ENCODE measurements at places on chromosomes 3 and 15. TPM values are rescaled to one million over a fixed set of nuclear protein-coding genes. Genes with fewer than 3 reads are reported as not detected.

DNA sequence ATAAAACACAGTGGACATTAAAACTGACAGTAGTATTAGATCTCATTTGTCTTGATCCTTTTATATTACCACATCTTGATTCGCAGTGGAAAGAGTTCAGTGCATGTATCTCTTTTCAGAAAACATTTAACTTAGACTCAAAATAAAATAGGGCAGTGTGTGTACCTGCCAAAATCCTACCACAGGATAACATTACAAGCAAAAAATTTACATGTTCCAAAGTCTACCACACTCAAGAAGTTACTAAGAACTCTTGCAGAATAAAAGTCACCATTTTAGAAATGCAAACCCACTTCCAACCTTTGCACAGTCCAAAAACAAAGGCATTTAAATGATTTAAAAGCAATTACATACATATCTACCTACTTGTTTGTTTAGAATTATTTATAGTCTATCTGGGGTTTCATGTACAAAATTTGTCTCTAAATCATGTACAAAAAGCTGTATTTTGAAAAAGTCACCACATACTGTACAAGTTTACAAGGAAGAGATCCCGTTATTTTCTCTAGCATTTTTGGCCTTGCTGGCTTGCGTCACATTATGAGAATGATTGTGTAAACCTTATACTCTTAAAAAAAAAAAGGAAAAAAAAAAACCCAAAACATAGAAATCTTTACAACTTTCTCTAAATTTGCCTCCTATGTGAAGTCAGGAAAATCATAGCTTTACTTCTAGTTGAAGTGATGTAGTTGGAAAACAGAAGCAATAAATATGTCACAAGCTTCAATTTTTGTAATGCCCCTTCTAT, 153.8 kb downstream of the ADAM10 start:
- no peak overlapping the region for H3K4me3 ChIP-seq
- no peaks in the 10 kb centered on the region for H3K4me1 ChIP-seq
- no peak for DNase-seq
- no peaks in the 10 kb centered on the region for H3K27me3 ChIP-seq

The CCR8 gene
- not detected for total RNA-seq

The OR5AC2 gene
- not detected for total RNA-seq

The ZDHHC3 gene
- total RNA-seq: 43.5 TPM

DNA sequence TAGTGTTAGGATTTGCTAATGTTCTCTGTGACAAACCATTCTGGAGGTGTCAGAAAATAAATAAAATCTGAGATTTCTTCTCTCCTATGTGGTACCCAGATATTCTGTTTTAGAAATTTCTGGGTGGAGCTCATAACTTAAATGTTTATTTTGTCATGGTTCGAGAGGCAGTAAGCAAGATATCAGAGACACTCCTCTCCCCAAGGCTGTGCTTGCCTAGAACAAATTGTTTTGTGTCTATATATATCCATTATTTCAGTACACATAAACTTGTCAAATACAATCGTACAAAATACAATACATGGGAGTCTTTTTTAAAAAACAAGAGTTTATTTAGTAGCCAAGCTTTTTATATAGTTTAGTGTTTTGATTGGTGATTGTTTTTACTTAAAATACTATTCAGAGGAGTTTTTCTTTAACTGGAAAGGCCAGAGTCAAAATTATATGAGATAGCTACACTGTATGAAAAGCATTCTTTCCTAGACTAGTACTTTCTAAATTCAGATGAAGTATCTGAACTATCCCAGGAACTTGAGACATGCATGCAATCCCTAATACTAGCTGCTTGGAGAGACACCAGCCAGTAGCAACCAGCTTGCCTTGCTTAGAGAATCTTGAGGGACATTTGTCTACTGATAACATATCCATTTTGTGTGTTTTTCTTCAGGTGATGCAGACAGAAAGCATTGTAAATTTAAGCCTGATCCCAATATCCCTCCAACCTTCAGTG, 4.7 kb downstream of the EXOG start:
- H3K4me1 ChIP-seq: peaks cover 19% of the 10 kb centered on the region
- no peak overlapping the region for H3K4me3 ChIP-seq
- no peaks in the 10 kb centered on the region for H3K27me3 ChIP-seq

- no peak overlapping the region for H3K27ac ChIP-seq
- no peaks in the 10 kb centered on the region for H3K4me1 ChIP-seq
- H3K27me3 ChIP-seq: no peaks in the 10 kb centered on the region
- no peak overlapping the region for H3K4me3 ChIP-seq
- no peaks in the 10 kb centered on the region for H3K36me3 ChIP-seq
Measured at GRCh38 chr3:14096742-14097141, 27.9 kb downstream of the CHCHD4 start.

DNA sequence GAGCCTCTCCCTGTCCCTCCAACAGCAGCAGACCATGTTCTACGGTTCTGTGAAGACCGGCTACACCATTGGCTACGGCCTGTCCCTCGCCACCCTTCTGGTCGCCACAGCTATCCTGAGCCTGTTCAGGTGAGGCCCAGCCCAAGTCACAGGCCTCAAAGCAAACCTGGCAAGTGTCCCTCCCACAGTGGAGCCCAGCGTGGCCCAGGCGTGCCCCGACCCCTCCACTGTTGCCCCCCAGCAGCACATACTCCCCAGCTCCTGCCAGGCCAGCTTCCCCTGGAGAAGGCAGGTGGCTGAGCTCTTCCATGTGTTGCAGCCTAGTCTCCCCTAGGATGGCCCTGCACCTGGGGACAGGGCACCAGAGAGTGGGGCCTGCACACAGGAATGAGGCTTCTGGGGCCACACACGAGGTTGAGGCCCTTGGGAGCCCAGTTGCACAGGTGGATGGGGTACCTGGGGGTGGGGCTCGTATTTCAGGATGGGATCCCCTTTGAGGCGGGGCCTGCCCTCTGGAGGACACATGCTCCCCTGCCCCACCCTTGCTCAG, 25.0 kb downstream of the VIPR1 start:
- no peaks in the 10 kb centered on the region for H3K4me1 ChIP-seq
- no peaks in the 10 kb centered on the region for H3K36me3 ChIP-seq
- no peaks in the 10 kb centered on the region for H3K27me3 ChIP-seq
- no peak overlapping the region for H3K4me3 ChIP-seq
- DNase-seq: no peak
- no peak overlapping the region for H3K27ac ChIP-seq

The C3orf80 gene
- 0.15 TPM for total RNA-seq

DNA sequence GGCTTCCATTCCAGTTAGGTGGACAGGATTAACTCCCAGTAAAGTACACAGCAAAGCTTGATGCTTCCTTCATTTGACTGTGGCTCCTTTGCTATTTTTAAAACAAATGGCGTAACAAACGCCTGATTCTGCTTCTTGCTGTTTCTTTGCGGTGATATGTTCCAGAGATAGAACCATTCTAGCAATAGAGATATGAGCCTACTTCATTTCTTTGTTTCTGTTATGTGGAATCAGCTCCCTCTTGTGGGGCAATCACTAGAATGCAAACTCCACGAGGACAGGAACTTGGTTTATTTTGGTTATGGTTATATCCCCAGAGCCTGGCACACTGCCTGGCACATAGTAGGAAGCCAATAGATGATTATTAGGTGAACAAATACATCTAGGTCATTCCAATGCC, 122.6 kb upstream of the SLC6A11 start:
- no peak for DNase-seq
- no peaks in the 10 kb centered on the region for H3K27me3 ChIP-seq
- no peak overlapping the region for H3K27ac ChIP-seq
- no peaks in the 10 kb centered on the region for H3K4me1 ChIP-seq

The CXCR6 gene
- not detected for total RNA-seq

The ATP13A5 gene
- total RNA-seq: not detected

GRCh38 chr3:125109536-125109925, 53.7 kb upstream of the HEG1 start:
- no peaks in the 10 kb centered on the region for H3K36me3 ChIP-seq
- H3K27me3 ChIP-seq: no peaks in the 10 kb centered on the region
- no peak for DNase-seq
- H3K4me3 ChIP-seq: no peak overlapping the region
- peaks cover 21% of the 10 kb centered on the region for H3K4me1 ChIP-seq
- H3K27ac ChIP-seq: no peak overlapping the region

DNA sequence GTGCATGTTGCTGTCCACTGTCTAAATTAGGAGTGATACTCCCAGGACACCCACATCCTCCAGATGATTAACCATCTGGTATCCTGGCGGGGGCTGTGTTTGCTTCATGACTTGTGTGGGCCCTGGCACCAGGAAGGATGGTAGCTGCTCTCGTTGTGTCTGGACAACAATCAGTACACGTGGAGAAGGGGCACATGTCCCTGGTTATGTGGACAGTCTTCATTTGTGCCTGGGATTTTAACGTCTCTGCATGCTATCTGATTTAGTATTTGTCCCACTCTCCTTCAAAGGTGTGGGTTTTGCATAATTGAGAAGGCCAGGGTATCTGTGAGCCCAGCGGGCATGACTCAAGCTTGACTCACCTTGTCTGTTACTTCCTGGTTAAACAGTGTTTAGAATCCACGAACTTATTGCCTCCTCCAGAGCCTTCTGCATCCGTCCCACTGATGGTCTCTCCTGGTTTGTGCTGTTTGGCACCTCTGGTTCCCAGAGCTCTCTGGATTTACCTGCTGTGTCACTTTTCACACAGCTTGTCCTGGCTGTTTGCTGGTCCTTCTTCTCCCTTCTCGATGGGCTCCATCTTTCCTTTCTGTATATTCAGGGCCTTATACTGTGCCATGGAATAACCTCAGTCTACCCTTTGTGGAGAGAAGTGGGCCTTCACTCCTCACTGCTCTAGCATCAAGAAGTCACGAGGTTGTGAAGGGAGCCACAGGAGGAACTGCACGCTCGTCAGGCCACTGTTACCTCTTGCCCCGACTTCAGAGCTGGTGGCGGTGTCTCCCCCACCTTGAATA, 32.5 kb downstream of the ARNT2 start:
- H3K27ac ChIP-seq: no peak overlapping the region
- no peaks in the 10 kb centered on the region for H3K36me3 ChIP-seq
- H3K4me1 ChIP-seq: no peaks in the 10 kb centered on the region
- DNase-seq: no peak

- H3K4me1 ChIP-seq: no peaks in the 10 kb centered on the region
- H3K27me3 ChIP-seq: no peaks in the 10 kb centered on the region
- H3K36me3 ChIP-seq: no peaks in the 10 kb centered on the region
- DNase-seq: no peak
- no peak overlapping the region for H3K27ac ChIP-seq
Measured at GRCh38 chr15:73882761-73883419, 9.5 kb downstream of the TBC1D21 start.

GRCh38 chr3:100540791-100541334, 48.4 kb downstream of the TMEM45A start:
- no peak overlapping the region for H3K27ac ChIP-seq
- no peaks in the 10 kb centered on the region for H3K27me3 ChIP-seq
- no peaks in the 10 kb centered on the region for H3K36me3 ChIP-seq
- DNase-seq: no peak
- no peak overlapping the region for H3K4me3 ChIP-seq
- no peaks in the 10 kb centered on the region for H3K4me1 ChIP-seq

The DOCK3 gene
- total RNA-seq: 4.6 TPM

The CNTN6 gene
- not detected for total RNA-seq

- H3K4me3 ChIP-seq: no peak overlapping the region
- H3K27ac ChIP-seq: no peak overlapping the region
- no peaks in the 10 kb centered on the region for H3K4me1 ChIP-seq
- H3K27me3 ChIP-seq: no peaks in the 10 kb centered on the region
- DNase-seq: no peak
Measured at GRCh38 chr3:97037294-97037943, 223.0 kb downstream of the EPHA6 start.

DNA sequence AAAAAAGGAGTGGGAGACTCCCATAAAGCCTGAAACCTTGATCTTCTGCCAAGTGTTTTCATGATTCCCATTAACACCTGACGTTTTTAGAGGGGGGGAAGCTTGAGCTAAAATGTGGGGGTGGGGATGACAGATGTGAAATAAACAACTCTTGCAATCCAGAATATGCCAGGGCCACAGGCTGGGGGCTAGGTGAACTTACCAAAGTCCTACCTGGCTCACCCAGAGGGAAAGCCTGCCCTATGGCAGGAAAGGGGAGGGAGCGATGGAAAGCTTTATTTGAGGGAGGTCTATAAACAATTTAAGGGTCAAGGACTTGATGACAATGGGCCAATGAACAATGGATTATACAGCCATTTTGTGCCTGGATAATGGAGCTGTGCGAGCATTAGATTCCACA, 108.3 kb downstream of the LRIG1 start:
- H3K27ac ChIP-seq: no peak overlapping the region
- peaks cover 17% of the 10 kb centered on the region for H3K4me1 ChIP-seq
- H3K27me3 ChIP-seq: no peaks in the 10 kb centered on the region
- H3K4me3 ChIP-seq: no peak overlapping the region

The GOLGA6A gene
- total RNA-seq: not detected

- H3K4me3 ChIP-seq: peak overlapping the region; percentile 6
- H3K27ac ChIP-seq: no peak overlapping the region
- no peaks in the 10 kb centered on the region for H3K4me1 ChIP-seq
- peaks cover 32% of the 10 kb centered on the region for H3K36me3 ChIP-seq
Measured at GRCh38 chr3:119891944-119892721, 110.2 kb downstream of the NR1I2 start.

All from heart right ventricle (tissue), 16 donors.